NCI-H524 treated with DMSO at 0.1 percent for 48 hours (cell line): ENCODE measurements at places on chromosomes 5 and 9.

DNA sequence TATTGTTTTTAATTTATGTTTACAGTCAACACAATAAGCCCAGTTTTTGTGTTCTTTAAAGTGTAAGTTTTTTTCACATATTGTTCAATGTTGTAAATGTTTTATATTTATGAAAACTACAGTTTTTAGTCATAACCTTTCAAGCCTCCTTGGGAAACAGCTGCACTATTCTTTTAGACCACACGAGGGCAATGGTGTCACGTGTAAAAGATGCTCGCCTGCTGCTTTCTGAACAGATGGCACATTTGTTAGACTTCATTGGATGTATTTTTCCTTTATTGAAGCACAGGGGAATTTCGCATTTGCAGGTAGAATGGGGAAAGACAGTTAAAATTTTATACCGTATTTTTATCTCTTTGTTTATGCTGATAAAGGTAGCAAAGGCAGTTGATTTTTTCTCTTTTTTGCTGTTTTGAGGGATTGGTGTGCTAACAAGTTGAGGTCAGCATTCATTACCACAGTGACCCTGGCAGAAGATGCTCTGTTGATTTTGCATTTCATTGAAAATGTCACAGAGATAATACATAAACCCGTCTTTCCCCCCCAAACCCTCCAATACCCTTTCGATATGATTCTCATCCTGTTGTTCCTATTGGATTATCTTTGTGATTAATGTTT lies 59.0 kb downstream of the MAT2B start:
- no peak for DNase-seq

DNA sequence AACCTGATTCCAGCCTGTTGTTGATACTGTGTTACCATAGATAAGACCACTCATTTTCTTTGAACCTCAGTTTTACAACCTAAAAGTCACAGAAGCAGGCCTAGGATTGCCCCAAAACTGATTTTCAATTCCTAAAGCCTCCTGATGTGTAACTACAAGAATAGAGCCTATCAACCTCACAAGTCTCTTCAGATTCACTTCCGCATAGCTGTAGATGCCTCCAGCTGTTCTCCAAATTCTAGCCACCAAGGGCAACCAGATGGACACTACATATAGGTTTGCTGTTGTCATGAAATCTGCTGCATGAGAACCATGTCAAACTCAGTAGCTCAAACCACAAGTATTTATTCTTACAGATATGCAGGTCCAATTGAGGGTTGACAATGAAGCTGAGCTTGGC lies 143.5 kb downstream of the SPATA31D1 start:
- no peak for DNase-seq

DNA sequence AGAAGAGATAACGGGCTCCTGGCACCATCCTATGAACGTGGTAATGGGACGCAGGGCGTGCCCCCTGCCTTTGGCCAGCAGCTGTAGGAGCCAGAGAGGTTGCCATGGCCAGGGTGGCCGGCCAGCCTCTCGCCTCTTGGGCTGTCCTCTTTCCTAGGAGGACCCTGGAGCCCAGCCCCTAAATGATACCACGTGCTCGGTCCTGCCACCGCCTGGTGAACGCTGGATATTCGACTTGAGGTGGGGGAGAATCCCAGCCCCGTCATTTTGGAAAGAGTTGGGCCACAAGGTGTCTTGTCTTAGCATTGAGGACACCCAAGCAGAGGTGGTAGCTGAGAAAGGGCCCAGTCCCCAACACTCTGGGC lies 391 bp upstream of the NRG2 start:
- DNase-seq = peak; percentile 16

- no peak for DNase-seq
Measured at GRCh38 chr5:14213253-14213652, 70.1 kb downstream of the TRIO start.

DNA sequence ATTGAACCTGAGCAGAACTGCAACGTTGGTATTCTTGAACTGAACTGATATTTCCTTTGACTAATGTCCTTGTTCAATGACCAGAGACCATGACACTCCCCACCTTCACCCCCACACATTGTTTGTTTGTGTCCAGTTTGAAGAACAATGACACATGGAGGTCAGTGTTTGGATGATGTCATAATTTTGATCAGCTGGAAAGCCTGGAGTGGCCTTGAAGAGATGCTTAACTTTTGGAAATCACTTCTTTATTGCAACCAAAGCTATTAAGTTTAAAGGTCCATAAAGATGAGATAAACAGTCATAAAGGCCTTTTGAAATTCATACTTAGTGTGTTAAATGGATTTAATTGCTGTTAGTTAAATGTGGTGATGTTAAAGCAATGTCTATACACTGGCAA lies 92.7 kb downstream of the TMC1 start:
- no peak for DNase-seq

GRCh38 chr5:79418276-79418675 lies 95.7 kb downstream of the HOMER1 start:
- no peak for DNase-seq

DNA sequence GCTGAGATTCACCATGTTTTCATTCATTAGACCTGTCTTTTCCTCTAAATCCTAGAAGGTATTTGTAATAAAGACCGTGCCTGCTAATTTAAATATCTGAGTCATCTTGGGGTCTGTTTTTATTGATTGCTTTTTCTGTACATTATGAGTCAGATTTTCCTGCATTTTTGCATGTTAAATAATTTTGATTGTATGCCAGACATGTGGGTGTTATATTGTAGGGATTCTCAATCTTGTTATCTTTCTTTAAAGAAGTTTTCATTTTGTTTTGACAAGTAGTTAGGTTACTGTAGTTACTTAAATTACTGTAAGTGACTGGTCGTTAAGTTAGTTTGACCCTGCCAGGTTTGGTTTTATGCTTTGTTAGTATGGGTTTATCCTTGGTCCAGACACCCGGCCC lies 35.1 kb downstream of the EXOSC2 start:
- DNase-seq = no peak

GRCh38 chr9:133375116-133375723 lies 640 bp downstream of the SURF4 start:
- no peak for DNase-seq

- no peak for DNase-seq
Measured at GRCh38 chr9:136403915-136404800, 4.2 kb upstream of the SNAPC4 start.

- DNase-seq = no peak
Measured at GRCh38 chr5:79707535-79707934, 17.9 kb downstream of the CMYA5 start.

DNA sequence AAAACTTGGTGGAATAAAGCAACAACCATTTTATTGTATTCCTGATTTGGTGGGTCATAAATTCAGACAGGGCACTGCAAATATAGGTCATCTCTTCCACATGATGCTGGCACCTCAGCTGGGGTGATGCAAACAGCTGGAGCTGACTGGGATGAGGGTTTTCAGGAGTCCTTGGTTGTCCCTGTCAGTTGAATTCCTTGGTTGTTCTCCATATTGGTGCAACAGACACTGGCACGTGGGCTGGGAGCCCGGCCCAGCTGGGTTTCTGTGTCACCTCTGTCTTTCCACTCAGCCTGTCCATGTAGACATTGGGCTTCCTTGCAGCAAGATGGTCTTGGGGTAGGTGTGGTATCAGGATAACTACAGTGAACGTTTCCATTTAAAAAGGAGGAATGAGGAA lies 518.0 kb upstream of the MEF2C start:
- DNase-seq = no peak

DNA sequence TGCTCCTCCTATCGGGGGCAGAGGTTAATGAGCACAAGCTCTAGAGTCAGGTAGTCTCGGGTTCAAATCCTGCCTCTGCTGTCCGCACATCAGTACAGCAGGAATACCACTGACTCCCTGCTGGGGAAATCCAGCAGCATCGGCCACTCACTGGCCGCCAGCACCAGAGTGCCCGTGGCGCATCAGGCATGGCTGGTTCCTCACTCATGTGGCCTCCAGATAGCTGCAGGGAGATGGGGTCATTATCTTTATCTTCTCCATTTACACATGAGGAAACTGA lies 137.6 kb upstream of the COL5A1 start:
- no peak for DNase-seq

GRCh38 chr9:38380230-38380871 lies 12.2 kb upstream of the ALDH1B1 start:
- DNase-seq = no peak

- no peak for DNase-seq
Measured at GRCh38 chr5:135440916-135441315, 6.2 kb downstream of the DCANP1 start.

DNA sequence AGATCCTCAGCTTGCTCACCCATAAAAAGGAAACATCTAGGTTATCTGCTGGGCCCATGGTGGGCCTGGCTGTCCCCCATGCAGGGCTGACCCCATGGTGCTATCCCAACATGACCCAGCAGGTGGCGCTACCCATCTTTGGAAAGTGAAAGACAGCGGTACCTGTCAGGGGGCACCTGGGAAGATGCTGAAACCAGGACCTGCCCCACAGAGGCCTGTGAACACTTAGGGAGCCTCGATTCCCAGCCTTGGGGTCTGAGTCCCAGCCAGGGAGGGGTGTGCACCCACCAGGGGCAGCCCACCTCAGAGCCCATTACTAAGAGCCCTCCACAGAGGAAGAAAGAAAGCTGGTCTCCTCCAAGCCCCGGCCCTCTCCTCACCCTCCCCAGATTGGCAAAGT lies 46.6 kb upstream of the IPPK start:
- no peak for DNase-seq

DNA sequence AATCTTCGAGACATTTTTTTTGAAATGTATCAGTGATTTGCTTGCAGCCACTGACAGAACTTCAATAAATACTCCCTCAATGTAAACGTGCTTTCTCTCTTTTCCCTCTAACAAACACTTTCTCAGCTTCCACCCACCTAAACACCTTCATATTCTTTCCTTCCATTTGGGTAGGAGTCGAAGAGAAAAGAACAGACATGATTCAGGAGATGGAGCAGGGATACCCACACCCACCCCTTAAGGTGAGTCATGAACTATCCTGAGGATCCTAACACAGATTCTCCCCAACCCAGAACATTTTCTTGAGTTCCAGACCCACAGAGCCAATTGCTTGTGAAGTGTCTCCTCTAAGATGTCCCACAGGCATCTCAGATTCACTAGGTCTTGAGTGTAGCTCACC lies 488.8 kb downstream of the CDK5RAP2 start:
- no peak for DNase-seq

DNA sequence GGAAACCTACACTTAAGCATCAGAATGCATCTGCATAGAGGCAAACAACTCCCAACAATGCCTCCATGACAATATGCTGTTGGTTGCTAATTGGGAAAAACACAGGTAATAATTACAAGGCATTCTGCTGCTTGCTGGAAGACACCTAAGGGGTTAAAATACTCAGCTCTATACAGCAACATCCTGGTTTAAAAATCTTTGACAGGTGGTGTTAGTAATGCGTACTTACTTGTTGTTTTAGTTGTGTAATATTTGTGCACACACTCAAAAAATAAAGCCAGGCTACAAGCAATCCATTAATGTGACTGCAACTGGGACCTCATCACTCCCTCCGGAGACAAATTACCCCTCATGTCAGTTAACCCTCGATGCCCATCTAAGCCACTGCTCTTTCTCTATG lies 126.3 kb upstream of the ELL2 start:
- no peak for DNase-seq

- no peak for DNase-seq
Measured at GRCh38 chr5:81904861-81905260, 67.0 kb upstream of the ATG10 start.

DNA sequence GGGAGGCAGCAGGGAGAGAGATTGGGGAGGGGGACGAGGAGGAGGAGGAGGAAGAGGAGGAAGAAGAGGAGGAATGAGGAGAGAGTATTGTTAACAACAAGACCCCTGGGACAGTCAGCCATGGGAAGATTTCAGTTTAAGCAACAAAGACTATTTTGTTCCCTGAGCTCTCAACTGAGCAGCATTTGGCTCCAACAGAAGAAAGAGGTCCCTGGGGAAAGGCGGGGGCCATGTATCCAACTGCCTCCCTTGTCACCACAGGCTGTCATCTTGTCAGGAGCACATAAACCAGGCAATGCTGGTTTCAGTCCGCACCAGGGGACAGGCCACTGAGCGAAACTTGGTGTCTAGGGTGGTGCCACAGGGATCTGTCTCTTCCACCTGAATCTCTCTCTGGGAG lies 316.1 kb downstream of the TLE1 start:
- DNase-seq = no peak

DNA sequence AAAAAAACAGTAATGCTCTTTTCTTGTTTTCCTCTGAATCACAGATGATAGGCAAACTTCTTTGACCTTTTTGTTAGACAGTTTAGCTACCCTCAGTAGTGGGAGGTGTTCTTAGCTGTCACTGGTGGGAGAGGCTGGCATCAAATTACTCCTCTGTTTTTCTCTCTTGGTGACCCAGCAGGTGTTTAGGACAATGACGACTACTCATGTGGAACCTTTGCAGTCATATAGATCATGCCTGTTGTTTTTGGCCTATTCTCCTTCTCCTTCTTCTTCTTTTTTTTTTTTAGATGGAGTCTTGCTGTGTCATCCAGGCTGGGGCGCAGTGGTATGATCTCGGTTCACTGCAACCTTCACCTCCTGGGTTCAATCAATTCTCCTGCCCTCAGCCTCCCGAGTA lies 15.4 kb upstream of the NPR2 start:
- no peak for DNase-seq

DNA sequence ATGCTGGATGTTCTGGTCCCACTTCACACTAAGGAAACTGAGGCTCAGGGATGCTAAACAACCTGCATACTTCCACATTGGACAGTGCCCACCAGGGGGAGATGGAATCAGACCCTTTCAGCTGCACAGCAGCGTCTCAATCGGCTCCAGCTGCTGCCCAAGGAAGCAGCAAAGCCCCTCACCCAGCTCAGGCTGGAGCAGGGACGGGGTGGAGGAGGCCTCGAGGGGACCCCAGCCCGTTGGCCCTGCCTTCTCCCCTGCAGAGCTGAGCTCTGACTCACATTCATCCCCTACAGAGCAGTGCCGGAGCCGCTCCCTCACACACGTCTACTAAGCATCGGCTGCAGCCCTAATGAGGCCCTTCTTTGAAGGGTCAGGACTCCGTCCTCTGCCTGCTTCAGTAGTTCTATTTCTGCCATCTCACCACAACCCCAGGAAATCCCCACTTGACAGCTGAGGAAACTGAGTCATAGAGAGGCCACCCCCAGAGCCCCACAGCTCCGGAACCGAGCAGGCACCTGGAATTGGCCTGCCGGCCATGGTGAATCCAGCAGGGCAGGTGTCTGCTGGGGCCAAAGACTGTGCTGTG lies 21.5 kb upstream of the SUSD3 start:
- no peak for DNase-seq

DNA sequence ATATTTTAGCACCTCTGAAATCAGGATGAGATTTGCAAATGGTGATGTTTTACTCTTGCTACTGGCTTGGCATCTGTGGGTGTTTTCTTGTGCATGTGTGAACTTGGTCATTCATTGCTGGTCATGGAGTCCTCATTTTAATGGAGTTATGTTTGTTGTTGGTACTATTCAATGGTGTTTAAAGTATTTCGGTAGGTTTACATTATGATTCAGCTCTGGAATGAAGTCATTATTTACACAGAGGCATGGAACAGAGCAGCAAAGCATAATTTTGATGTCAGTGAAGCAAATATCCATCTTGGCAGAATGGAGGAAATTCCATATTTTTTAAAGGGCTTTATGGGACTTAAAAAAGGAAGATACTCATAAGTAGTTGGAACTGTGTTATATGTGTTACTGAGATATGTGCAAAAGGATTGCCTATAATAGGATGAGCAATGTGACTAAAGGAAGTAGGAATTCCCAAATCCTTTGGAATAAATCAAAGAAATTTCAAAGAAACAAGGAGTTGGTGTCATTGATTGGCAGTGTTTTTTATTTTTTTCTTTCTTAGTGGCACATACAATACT lies 147.4 kb downstream of the ACTBL2 start:
- no peak for DNase-seq

- DNase-seq = no peak
Measured at GRCh38 chr5:93454896-93455295, 126.1 kb downstream of the NR2F1-AS1 start.
